GM23248 (cell line): ENCODE measurements at places on chromosomes 2 and 18. TPM values are rescaled to one million over a fixed set of nuclear protein-coding genes. Genes with fewer than 3 reads are reported as not detected.

The ASAP2 gene
- polyA plus RNA-seq = 8.8 and 10.9 TPM in 2 replicates

The CRYGD gene
- polyA plus RNA-seq = not detected in 2 replicates

The GRB14 gene
- polyA plus RNA-seq = 0.22 and 0.23 TPM in 2 replicates

The ALK gene
- polyA plus RNA-seq = 0.05 TPM in 1 of 2 replicates, not detected in the other

The LIMS3 gene
- 7.6 and 10.2 TPM in 2 replicates for polyA plus RNA-seq

The KLHL29 gene
- polyA plus RNA-seq = 1.7 and 1.9 TPM in 2 replicates

The CD8A gene
- polyA plus RNA-seq = not detected in 2 replicates

DNA sequence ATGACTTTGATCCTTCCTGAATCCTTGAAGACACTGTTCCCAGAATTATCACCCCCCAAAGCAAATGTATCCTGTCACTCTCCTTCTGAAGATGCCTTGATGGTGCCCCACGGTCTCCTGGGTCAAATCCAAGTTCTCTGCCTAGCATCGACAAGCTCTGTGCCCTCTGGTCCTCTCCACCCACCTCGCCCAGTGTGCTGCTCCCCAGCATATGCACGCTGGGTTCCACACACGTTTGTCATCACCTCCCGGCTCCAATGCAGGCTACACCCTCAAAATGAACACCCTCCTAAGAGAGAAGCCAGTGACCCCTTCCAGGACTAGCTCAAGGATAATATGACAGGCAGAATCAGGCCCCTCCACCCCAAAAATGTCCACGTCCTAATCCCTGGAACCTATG is 39.5 kb upstream of the CREG2 start:
- no peak for DNase-seq

- DNase-seq = peak; percentile 43
Observed at GRCh38 chr2:42566837-42567321, 1.6 kb upstream of the MTA3 start.

GRCh38 chr18:76307293-76307690 is 187.8 kb downstream of the ZNF516 start:
- no peak for DNase-seq

DNA sequence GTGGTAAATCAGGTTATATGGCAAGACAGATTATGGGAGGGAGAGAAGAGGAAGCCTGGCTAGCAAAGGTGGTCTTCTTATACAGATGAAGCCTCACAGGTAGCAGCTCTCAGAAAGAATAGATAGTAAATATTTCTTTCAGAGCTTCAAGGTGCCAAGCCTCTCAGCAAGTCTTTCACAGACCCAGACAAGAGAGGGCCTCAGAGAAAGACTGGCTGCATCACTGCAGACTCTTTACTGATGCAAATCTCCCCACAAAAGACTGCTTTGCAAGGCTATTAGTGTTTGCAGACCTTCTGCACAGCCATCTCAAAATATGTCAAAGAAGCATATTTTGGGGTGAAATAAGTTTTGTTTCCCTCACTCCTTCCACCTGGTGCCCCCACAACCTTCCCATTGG is 372.4 kb upstream of the RND3 start:
- no peak for DNase-seq

DNA sequence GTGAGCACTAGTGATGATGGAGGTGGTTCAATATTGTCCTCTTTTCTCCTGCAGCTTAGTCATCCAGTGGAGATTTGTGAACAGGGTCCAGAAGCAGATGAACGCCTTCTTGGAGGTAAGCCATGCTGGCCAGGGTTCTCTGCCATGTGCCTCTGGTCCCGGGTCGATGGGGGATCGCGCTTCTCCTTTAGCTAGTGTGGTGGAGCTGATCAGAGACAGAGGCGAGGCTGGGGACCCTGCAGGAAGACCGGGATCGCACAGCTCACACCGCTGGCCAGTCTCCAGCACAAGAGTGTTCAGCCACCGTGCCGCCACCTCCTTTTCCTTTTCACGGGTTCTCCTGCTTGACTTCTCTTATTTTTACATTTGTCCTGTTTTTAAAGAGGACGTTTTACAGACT is 243.4 kb downstream of the ALPK2 start:
- no peak for DNase-seq

DNA sequence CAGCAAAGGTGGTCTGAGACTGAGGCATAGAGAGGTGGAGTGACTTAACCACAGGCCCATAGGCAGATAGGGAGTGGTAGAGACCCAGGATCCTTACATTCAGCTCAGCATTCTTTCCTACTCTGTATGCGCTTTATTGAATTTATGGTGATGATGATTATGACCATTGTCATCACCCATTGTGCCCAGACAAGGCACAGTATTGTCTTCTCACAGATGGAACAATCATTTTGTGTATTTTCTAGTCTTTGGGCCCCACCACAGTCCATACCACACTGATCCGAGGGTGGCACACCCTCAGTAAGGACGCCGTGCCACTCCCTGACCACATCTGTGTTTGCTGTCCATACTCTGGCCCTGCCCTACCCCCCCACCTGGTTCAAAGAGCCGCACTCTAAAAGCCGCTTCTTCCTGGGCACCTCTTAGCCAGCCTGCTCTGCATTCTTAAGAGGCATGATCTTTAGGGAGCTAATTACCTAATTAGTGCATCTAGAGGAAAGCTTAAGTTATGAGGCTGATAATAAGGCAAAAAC is 179.6 kb upstream of the SMAD2 start:
- no peak for DNase-seq

- no peak for DNase-seq
Observed at GRCh38 chr2:5954509-5954908, 262.3 kb downstream of the SOX11 start.

DNA sequence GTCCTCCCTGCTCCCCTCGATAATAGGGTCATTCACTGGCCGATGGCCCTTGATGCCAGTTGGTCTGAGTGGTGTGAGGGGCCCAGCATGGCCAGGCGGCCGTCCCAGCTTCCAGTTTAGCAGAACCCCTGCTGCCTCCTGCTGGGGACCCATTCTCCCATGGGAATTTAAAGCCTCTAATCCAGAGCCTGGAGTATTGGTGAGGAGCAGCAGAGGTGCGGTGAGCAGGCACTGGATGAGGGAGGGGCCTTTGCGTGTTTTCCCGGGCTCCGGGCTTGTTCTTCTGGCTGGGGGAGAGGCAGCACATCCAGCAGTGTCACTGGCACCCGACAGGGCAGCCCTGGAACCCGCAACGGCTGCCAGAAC is 17.4 kb downstream of the KCNIP3 start:
- no peak for DNase-seq

GRCh38 chr2:33145459-33145858 is 198.7 kb downstream of the LTBP1 start:
- peak; percentile 85 for DNase-seq
